IMR-90 (cell line): ENCODE measurements at places on chromosomes 3 and 15. TPM values are rescaled to one million over a fixed set of nuclear protein-coding genes. Genes with fewer than 3 reads are reported as not detected.
A peak's percentile ranks its signal among the peaks of the same experiment; 100 is the strongest.

GRCh38 chr3:184177331-184177731 lies 2.7 kb downstream of the AP2M1 start:
- H3K4me1 ChIP-seq: peaks cover 10% of the 10 kb centered on the region
- H3K36me3 ChIP-seq: peaks cover 54% of the 10 kb centered on the region
- no peaks in the 10 kb centered on the region for H3K27me3 ChIP-seq
- peak overlapping the region; percentile 22 for H3K4me3 ChIP-seq

DNA sequence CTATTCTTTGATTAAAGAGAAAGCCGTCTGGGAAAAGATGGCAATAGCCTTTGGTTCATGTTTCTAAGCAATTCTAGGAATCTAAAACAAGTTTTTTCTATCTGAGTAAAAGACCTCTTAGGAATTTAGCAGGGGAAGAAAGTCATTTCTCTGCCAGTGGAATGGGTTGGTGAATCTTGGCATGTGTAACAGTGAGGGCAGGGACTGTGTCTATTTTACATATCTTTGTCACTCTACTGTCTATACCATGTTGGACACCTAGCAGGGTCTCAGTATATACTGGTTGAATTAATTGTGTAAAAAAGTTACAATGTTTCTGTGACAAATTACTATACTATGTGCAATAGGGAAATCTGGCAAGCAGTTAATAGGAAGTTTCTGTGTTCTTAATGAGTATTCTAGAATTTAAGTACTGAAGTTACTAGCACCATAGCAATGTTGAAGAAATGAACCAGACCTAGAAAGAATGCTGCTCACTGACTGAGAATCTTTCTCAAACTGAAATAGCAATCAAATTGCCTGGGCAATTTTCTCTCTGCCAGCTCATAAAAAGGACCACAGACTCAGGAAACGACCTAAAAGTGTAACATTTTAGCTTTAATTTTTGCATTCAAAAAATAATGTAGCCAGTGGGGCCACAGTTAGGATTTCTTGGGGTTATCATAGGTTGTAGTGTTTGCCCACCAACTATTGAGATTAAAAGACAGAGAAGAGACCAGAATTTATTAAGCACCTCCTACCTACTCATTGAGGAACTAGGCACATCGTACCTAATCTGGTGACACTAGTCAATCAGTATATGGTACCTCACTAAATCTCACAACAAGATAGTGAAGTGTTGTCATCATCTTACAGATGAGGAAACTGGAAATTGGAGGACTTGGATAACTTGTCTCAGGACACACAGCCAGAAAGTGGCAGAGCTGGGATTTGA lies 56.2 kb upstream of the LEKR1 start:
- no peaks in the 10 kb centered on the region for H3K27me3 ChIP-seq
- peaks cover 3% of the 10 kb centered on the region for H3K4me1 ChIP-seq
- no peak overlapping the region for H3K4me3 ChIP-seq

GRCh38 chr3:72659596-72659995 lies 188.6 kb downstream of the SHQ1 start:
- no peak for DNase-seq
- no peaks in the 10 kb centered on the region for H3K4me1 ChIP-seq

DNA sequence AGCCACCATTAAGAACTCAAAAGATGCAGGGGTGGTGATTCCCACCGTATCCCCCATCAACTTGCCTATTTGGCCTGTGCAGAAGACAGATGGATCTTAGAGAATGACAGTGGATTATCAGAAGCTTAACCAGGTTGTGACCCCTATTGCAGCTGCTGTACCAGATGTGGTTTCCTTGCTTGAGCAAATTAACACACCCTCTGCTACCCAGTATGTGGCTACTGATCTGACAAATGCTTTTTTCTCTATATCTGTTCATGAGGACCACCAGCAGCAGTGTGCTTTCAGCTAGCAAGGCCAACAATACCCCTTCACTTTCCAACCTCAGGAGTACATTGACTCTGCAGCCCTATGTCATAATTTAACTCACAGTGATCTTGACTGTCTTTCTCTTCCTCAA lies 8.6 kb upstream of the MCF2L2 start:
- no peak for DNase-seq
- H3K27me3 ChIP-seq: peaks cover 48% of the 10 kb centered on the region
- no peaks in the 10 kb centered on the region for H3K4me1 ChIP-seq
- H3K36me3 ChIP-seq: no peaks in the 10 kb centered on the region
- H3K27ac ChIP-seq: no peak overlapping the region

- H3K36me3 ChIP-seq: no peaks in the 10 kb centered on the region
- H3K27me3 ChIP-seq: no peaks in the 10 kb centered on the region; the same call in 1 of the 2 replicates
- H3K27ac ChIP-seq: no peak overlapping the region
- H3K4me1 ChIP-seq: no peaks in the 10 kb centered on the region; the same call in 1 of the 2 replicates
- H3K4me3 ChIP-seq: no peak overlapping the region
These were observed 46.8 kb downstream of the ST6GAL1 start for GRCh38 chr3:186976837-186977750.

- H3K4me3 ChIP-seq: no peak overlapping the region
- H3K36me3 ChIP-seq: no peaks in the 10 kb centered on the region
- H3K27me3 ChIP-seq: no peaks in the 10 kb centered on the region
- peaks cover 10% of the 10 kb centered on the region for H3K4me1 ChIP-seq
- no peak overlapping the region for H3K27ac ChIP-seq
These were observed 29.2 kb downstream of the LRRK1 start for GRCh38 chr15:100948430-100948762.

GRCh38 chr3:196082619-196082971 lies 705 bp upstream of the TFRC start:
- H3K4me3 ChIP-seq: no peak overlapping the region
- no peaks in the 10 kb centered on the region for H3K36me3 ChIP-seq
- H3K27ac ChIP-seq: no peak overlapping the region
- no peaks in the 10 kb centered on the region for H3K27me3 ChIP-seq

GRCh38 chr3:12175137-12175593 lies 16.5 kb upstream of the TIMP4 start:
- peaks cover 10% of the 10 kb centered on the region for H3K4me1 ChIP-seq
- no peak overlapping the region for H3K4me3 ChIP-seq
- H3K36me3 ChIP-seq: no peaks in the 10 kb centered on the region
- H3K27me3 ChIP-seq: no peaks in the 10 kb centered on the region
- H3K27ac ChIP-seq: no peak overlapping the region
- DNase-seq: peak; percentile 42

- no peaks in the 10 kb centered on the region for H3K4me1 ChIP-seq
- no peak overlapping the region for H3K4me3 ChIP-seq
These were observed 39.2 kb downstream of the SH3GL3 start for GRCh38 chr15:83486363-83486762.

- no peak overlapping the region for H3K27ac ChIP-seq
- no peaks in the 10 kb centered on the region for H3K27me3 ChIP-seq
- H3K36me3 ChIP-seq: peaks cover 69% of the 10 kb centered on the region
- H3K4me3 ChIP-seq: no peak overlapping the region
- no peaks in the 10 kb centered on the region for H3K4me1 ChIP-seq
These were observed 13.6 kb downstream of the RPAP1 start for GRCh38 chr15:41530363-41530956.

- no peak for DNase-seq
- H3K4me1 ChIP-seq: no peaks in the 10 kb centered on the region
- H3K36me3 ChIP-seq: no peaks in the 10 kb centered on the region
- no peak overlapping the region for H3K27ac ChIP-seq
- no peaks in the 10 kb centered on the region for H3K27me3 ChIP-seq
These were observed 681.6 kb upstream of the SEMA6D start for GRCh38 chr15:47035475-47036406.

DNA sequence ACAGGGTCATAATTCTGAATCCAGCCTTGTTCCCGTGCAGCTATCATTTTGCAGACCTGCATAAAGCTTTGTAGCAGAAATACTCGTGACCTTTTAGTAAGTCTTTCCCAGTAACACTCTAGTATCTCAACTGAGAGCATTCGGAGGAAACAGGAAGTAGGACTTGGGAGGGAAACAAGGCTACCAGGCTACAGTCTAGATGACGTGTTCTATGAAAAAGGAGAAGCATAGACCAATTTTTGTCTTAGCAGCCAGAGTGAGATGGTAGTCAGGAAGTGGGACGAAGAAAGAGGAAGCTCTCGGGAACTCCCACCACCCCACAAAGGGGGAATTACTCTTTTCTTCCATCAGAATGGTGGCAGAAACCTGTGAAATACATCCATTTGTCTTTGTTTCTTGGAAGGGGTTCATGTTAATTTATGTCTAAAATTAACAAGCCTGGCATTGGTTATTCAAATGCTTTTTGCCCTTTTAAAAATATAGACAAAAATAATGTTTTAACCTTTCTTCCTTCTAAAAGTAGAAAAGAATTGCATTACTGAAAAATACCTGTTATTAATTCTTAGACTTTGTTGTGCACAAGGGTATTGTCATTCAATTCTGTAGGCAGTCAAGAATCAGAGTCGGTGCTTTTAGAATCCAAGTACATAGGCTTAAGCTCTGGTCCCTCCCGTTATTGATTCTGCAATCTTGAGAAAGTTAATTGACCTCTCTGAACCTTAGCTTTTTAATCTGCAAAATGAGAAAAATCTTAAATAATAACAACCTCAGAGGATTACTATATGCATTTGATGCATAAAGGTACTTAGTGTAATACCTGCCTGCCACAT lies 1.6 kb upstream of the SUCNR1 start:
- H3K36me3 ChIP-seq: no peaks in the 10 kb centered on the region
- H3K4me1 ChIP-seq: peaks cover 2% of the 10 kb centered on the region
- H3K27me3 ChIP-seq: no peaks in the 10 kb centered on the region
- DNase-seq: no peak
- no peak overlapping the region for H3K27ac ChIP-seq

GRCh38 chr15:65936282-65936681 lies 67.0 kb downstream of the RAB11A start:
- no peak for DNase-seq
- no peaks in the 10 kb centered on the region for H3K36me3 ChIP-seq
- H3K27me3 ChIP-seq: peaks cover 16% of the 10 kb centered on the region
- H3K4me3 ChIP-seq: no peak overlapping the region
- H3K4me1 ChIP-seq: peaks cover 6% of the 10 kb centered on the region

- peaks cover 35% of the 10 kb centered on the region for H3K27me3 ChIP-seq
- no peak overlapping the region for H3K4me3 ChIP-seq
- no peak for DNase-seq
- H3K27ac ChIP-seq: no peak overlapping the region
- no peaks in the 10 kb centered on the region for H3K36me3 ChIP-seq
These were observed 48.0 kb downstream of the TPRA1 start for GRCh38 chr3:127542441-127542952.

NISCH gene
- polyA plus RNA-seq: 86.0 and 92.2 TPM in 2 replicates

OCA2 gene
- 0.03 TPM in 1 of 2 replicates, not detected in the other for polyA plus RNA-seq

LMAN1L gene
- not detected in 2 replicates for polyA plus RNA-seq

ADPRH gene
- polyA plus RNA-seq: 0.06 and 0.12 TPM in 2 replicates

SLC28A2 gene
- polyA plus RNA-seq: not detected in 2 replicates

PRICKLE2 gene
- polyA plus RNA-seq: 4.1 TPM in 2 replicates

CHL1 gene
- 0.38 and 0.87 TPM in 2 replicates for polyA plus RNA-seq

FOXB1 gene
- not detected in 2 replicates for polyA plus RNA-seq

FBXW12 gene
- not detected in 2 replicates for polyA plus RNA-seq

GUCA1C gene
- polyA plus RNA-seq: not detected in 2 replicates

CLRN1 gene
- polyA plus RNA-seq: not detected in 2 replicates
